ENCODE measurements at places on chromosomes 2 and 18. TPM values are rescaled to one million over a fixed set of nuclear protein-coding genes. Genes with fewer than 3 reads are reported as not detected.

The IGFBP2 gene
- total RNA-seq, result 229 TPM

The TLX2 gene
- not detected for total RNA-seq

The ECEL1 gene
- total RNA-seq, result not detected

The LIMS4 gene
- 35.7 TPM for total RNA-seq

The LHCGR gene
- not detected for total RNA-seq

The EMILIN1 gene
- total RNA-seq, result 16.6 TPM

The ANKRD30BL gene
- not detected for total RNA-seq

The ANKRD23 gene
- total RNA-seq, result 2.4 TPM

The CPS1 gene
- total RNA-seq, result 0.88 TPM
